ENCODE measurements at places on chromosomes 2 and 18.

- DNase-seq = no peak
These were observed 238.7 kb upstream of the SOX11 start for GRCh38 chr2:5453220-5454050.

- DNase-seq = no peak
These were observed 16.1 kb downstream of the CALCRL start for GRCh38 chr2:187431911-187432310.

GRCh38 chr2:67399831-67400489 is 2.8 kb downstream of the ETAA1 start:
- DNase-seq = no peak

DNA sequence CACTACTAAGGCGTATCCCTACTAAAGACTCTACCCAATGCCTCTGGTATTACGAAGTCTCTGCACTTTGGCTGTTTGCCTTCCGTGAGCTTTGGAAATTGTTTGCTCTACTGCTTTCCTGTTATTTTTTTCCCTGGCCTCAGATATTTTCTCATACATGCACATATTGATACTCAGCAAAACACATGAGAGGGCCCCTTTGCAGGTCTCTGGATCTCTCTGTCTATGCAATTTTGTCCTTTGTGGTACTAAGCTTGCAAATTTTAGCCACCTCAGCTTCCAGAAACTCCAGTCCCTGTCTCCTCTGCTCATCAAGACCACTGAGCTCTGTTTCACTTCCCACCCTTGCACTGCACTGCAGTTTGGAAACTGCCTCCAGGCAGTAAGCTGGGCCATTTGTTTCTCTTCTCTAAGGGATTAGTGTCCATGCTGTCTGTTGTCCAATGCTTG is 46.6 kb downstream of the TAF1B start:
- DNase-seq = no peak

- no peak for DNase-seq
These were observed 7.7 kb upstream of the SULT1C4 start for GRCh38 chr2:108370080-108370479.

GRCh38 chr2:100142393-100142792 is at the start of gene AFF3:
TSS of gene AFF3 (minus strand) at chr2:100142590. CDS start at chr2:100104454, 38,136 bp downstream.
- peak; percentile 40 for DNase-seq

DNA sequence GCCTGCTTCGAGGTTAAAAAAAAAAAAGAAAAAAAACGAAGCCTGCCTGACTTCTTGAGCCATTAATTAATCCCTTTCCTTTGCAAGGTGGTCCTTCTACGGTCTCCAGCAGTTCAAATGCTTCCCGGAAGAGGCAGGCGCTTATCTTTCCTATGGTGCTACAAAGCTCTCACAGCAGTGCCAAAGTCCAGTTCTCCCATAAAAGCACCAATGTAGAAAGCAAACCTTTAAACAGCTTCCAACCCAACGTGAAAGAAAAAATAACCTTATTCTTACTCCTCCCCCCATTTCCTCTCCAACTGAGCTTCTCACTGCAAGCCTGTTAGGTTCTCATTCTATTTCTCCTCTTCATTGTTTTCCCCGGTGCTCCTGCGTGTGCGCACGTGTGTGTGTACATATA is 317.4 kb upstream of the SOX11 start:
- DNase-seq = no peak

GRCh38 chr2:168995744-168996143 is 35.4 kb downstream of the ABCB11 start:
- DNase-seq = no peak

DNA sequence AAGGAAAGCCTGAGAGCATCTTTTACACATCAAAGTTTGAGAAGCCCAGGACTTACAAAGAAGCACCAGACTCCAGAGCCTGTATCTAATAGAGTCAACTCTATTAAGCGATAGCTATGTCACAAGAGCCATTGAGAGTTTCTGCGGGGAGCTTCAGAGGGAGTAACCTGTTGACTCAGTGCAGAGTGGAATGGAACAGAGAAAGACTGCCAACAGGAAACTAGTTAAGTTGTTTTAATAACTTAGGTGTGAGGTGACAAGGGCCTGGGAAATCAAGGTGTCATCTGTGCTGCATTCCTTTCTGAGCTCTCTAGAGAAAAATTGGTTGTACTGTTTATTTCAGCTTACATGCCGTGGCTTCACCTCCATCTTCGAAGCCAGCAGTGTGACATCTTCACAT is 513.8 kb upstream of the POU3F3 start:
- no peak for DNase-seq

- no peak for DNase-seq
These were observed 3.8 kb upstream of the RPS7 start for GRCh38 chr2:3571284-3571683.

GRCh38 chr18:9243029-9243428 is 91.5 kb upstream of the TWSG1 start:
- no peak for DNase-seq

DNA sequence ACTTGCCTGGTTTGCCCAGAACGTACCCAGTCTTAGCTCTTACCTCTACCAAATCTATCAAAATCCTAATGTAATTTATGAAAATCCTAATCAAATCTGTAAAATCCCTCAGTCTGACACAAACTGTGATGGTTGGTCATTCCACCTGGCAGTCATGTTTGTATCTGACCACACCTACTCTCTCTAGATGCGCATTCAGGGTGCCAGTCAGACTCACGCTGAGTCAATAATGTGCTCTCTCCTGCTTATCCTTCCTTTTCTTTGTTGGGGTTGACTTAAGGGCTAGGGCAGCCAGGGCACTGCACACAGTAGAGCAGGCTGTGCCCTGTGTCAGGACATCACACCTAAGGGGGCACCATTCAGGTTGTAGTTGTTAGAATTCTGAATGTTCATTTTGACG is 48.5 kb upstream of the PARD3B start:
- DNase-seq = no peak

- no peak for DNase-seq
These were observed 7.5 kb downstream of the ABCG8 start for GRCh38 chr2:43846140-43846793.

GRCh38 chr18:7879717-7880116 is 312.6 kb downstream of the PTPRM start:
- no peak for DNase-seq

DNA sequence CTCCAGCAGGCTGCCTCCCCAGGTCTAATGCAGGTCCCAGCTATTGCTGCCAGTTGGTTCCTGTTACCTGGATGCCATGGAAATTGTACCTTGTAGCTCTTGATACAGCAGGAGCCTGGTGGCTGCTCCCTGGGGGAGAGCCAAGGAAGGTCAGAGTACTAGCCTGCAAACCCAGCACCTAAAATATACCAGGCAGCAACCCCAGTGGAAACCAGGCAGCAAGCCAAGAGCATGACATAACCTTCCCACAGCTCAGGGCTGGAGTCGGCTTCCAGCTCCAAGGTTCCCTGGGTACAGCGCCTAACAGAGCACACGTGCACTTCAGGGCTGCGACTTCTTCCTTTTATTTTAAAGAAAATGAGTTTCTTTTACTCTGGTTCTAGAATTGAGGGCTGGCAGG is 30.3 kb downstream of the TNP1 start:
- DNase-seq = no peak

- DNase-seq = peak; percentile 74
These were observed 27.6 kb downstream of the CELF4 start for GRCh38 chr18:37537868-37538525.

GRCh38 chr2:241901018-241901380 is 31.5 kb downstream of the RTP5 start:
- DNase-seq = no peak

DNA sequence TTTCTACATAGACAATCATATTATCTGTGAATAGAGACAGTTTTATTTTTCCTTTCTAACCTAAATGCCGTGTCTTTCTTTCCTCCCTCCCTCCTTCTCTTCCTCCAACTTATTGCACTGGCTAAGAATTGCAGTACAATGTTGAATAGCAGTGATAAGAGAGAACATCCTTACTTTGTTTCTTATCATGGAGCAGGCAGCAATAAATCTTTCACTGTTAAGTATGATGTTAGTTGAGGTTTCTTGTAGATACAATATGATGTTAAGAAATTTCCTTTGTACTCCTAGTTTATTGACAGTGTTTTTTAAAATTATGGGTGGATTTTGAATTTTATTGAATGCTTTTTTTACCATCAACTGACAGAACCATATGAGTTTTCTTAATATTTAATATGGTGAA is 6.0 kb downstream of the LYPD6B start:
- DNase-seq = no peak

DNA sequence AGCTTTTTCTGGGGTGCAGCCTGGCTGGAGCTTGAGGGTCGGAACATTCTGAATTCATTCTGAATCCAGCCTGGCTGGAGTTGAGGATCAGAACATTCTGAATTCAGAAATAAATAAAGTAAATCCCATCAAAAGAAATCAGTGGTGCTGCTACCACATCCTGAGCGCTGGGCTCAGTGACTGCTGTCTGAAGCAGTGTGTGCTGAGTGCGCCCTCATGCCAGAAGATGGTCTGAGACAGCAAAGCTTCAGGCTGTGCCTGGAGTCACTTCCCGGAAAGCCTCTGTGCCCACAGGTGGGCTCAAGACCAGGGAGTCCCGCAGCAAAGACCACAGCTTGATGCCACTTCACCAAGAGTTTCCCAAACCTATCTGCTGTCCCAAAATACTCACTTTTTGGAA is 187.9 kb downstream of the VAPA start:
- DNase-seq = no peak

GRCh38 chr2:120634533-120634932 is 101.1 kb upstream of the GLI2 start:
- DNase-seq = no peak

- DNase-seq = no peak
These were observed 84.5 kb downstream of the HIBCH start for GRCh38 chr2:190235101-190235500.

DNA sequence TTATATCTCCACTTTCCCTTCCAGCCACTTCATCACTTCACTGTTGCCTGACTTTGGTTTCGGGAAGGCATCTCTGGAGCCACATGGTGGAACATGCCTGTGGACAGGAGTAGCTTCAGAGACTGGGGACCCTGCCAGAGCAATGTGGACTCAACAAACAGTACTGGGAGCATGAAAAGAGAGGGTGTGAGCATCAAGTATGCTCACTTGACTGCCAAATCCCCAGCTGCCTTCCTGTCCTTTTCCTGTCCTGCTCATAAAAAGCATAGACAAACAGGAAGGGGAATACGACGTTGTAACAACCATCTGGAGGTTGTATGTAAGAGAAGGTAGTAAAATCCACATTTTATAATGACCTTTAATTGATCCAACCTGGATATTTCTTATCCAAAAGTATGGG is 61.3 kb upstream of the CSRNP3 start:
- no peak for DNase-seq

DNA sequence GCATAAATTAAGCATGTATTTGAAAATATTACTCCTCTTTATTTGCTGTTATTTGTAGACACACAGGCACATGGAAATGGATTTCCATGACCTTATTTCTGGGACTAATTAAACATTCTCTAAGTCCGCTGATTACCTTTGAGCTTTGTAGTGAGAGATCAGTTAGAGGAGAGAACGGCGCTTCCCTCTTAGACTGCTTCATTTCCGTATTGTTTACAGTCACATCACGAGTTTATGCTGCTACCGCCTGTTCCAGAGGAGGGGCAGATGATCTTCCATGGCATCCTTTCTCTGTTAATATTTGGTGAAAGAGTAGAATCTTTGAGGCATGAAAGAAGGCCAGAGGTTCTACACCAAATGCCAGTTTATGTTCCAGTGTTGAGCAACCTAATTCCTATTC is 404.4 kb downstream of the TRIB2 start:
- no peak for DNase-seq

DNA sequence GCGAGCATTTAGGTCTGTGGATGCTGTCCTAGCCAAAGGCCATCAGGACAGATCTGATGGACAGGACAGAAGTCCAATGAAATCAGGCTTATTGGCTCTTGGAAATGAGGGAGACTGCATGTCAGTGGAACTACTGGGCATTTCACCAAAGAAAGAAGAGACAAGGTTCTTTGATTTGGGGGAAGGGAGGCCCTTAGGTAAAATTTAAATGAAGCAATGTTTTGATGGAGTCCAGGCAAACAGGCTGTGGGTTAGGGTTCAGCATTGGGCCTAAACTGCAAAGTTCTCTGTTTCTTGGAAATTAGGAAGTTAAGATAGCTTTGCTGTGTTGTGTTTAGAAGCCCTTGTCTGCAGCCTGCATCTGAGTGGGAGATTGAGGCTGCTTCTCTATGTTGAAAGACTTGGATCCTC is 31.6 kb upstream of the RNF149 start:
- DNase-seq = no peak

DNA sequence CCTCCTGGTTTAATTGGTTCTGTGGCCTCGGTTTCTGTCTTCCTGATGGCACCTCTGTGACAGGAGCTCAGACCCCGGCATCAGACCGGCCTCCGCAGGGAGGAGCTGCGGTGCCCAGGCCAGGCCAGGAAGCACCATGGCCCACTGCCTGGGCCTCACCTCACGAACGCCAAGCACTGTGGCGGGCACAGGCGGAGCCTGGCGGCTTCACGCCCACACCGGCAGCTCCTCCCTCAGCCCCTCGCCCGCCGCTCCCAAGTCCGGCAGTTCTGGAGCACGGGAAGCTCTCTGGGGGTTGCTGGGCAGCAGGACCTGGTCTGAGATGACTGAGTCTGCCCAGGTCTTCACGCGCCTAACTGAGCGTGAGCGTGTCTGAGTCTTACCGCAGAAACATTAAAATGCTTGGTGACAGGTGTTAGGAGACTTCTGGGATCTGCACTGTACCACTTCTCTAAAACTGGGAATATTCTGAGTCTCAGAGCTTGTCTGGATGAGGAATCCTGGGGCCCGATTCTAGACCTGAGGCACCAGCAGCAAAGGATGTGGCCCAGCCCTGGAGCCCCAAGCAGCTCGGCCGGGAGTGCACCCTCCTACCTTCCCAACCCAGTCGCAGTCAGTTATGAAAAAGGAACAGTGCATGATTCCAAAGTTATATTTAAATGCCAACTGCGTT is 21.9 kb downstream of the RTP5 start:
- no peak for DNase-seq

- no peak for DNase-seq
These were observed 31.5 kb downstream of the NOL10 start for GRCh38 chr2:10658041-10658913.

DNA sequence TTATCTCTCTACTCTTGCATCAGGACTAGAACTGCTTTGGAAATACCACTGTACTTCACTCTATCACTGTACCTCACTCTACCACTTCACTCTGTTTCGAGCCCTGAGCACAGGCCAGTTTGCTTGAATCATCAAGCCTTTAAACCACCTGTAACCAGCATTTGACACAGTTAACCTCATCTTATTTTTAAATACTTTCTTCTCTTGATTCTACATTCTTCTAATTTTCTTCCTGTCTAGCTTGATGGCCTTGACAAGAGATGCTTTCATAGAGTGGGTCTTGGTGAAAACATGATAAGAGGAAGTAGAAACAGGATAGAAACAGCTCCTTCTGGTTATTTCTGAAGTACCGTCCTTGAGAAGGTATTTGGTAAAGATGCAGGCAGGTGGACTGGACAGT is 78.1 kb downstream of the SPIRE1 start:
- no peak for DNase-seq

- no peak for DNase-seq
These were observed 65.5 kb upstream of the EPAS1 start for GRCh38 chr2:46231721-46232120.

Data from GM19239 (cell line).